Ureter (tissue), 1 donor: ENCODE measurements at places on chromosomes 2 and 18. TPM values are rescaled to one million over a fixed set of nuclear protein-coding genes. Genes with fewer than 3 reads are reported as not detected.

DDX18 gene
- total RNA-seq = 79.7 TPM

TBR1 gene
- total RNA-seq = not detected

LAMA3 gene
- 28.7 TPM for total RNA-seq

GAL3ST2 gene
- 0.47 TPM for total RNA-seq

MAL gene
- total RNA-seq = 19.2 TPM

LRP1B gene
- 0.89 TPM for total RNA-seq

GULP1 gene
- total RNA-seq = 19.9 TPM

GAREM2 gene
- total RNA-seq = 4.3 TPM

PSMA8 gene
- total RNA-seq = not detected

SKOR2 gene
- not detected for total RNA-seq

DSG3 gene
- 0.05 TPM for total RNA-seq

TEKT4 gene
- total RNA-seq = not detected

ACP1 gene
- 97.5 TPM for total RNA-seq

TMEM37 gene
- 2.2 TPM for total RNA-seq

CDKL4 gene
- 0.44 TPM for total RNA-seq

APOB gene
- 0.75 TPM for total RNA-seq

DCC gene
- 4.4 TPM for total RNA-seq

GATA6 gene
- 12.6 TPM for total RNA-seq

ITGA6 gene
- 109 TPM for total RNA-seq

C2orf66 gene
- total RNA-seq = 1.0 TPM

ABCG5 gene
- not detected for total RNA-seq

MEP1B gene
- not detected for total RNA-seq

LBX2 gene
- 0.36 TPM for total RNA-seq

ALMS1 gene
- total RNA-seq = 36.3 TPM

CPS1 gene
- 3.9 TPM for total RNA-seq

SAG gene
- not detected for total RNA-seq

KLHL41 gene
- 1.1 TPM for total RNA-seq

ZBTB7C gene
- 72.1 TPM for total RNA-seq

COPS9 gene
- total RNA-seq = 88.1 TPM

SDC1 gene
- total RNA-seq = 480 TPM

HOXD11 gene
- total RNA-seq = 1.2 TPM

SLC19A3 gene
- total RNA-seq = 1.9 TPM
